ENCODE measurements at places on chromosomes 4 and X.

DNA sequence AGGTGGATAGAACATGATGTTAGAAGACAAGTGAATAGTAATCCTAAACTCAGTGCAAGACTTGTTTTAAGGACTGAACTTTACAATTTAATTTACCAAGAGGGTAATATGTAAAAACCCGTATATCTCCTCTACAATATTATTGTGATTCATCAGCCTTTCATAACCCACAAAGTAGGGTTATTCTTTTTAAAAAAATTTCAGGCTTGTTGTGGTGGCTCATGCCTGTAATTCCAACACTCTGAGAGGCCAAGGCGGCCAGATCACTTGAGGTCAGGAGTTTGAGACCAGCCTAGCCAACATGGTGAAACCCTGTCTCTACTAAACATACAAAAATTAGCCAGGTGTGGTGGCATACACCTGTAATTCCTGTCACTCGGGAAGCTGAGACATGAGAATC lies 7.2 kb downstream of the IBSP start:
- no peak for DNase-seq

DNA sequence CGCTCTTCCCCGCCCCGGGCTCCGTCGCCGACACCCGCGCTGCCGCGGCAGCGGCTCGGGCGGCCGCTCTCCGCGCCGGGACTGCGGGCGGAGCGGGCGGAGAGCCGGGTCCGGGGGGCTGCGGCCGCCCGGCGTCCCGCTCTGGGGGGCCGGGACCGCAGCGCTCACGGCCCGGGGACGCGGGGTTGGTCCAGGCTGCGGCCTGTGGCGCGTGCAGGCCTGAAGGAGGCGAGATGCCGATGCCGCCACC lies 492 bp downstream of the GALNT7 start:
- DNase-seq: no peak

DNA sequence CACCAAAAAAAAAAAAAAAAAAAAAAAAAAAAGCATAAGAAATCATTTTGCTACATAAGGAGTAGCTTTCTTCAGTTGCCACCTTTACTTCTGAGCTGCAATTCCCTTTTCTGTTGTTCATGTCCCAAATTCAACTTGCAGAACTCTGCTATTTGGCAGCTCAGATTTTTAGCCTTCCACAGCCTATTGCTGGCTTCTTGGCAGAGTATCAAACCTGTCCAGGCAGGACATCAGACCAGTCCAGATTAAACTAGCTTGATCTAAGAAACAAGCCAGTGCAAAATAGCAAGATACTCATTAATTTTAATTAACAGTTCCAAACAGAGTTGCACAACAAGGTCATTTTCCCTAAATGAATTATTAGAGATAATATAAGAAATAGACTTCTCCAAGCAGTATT lies 123.6 kb upstream of the NR3C2 start:
- no peak for DNase-seq

GRCh38 chr4:100240008-100240407 lies 49.7 kb upstream of the DDIT4L start:
- no peak for DNase-seq

- no peak for DNase-seq
These were observed 69.0 kb upstream of the SPANXN1 start for GRCh38 chrX:145178268-145178667.

DNA sequence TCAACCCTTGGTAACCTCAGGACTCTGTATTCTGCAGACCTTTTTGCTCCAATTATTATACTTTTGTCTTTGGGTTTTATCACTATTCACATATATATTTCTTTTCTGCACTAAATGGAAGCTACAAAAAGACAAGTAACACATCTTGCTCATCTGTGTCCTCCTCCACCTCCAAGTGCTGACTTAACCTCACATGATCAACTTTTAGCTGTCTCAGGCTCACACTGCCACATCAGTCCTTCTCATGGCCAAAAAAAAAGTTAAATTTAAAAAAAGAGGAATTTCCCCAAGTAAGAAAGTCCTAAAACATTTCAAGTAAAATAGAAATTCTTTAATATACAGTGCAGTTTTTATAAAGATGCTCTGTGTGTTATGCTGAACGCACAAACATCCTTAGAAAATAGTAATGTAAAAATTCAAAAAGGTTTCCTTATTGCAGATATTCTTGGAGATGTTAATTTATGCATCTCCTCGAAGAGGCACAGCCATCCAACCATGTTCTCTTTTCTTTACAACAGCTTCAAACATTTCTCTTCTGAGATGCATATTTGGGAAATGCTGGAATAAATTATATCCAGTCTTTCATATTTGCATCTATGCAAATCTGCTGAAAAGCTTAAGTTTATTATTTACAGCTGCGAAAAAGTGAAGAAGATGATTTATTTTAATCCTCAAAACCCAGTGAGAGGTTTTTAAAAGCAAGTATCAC lies 37.6 kb downstream of the ARAP2 start:
- no peak for DNase-seq

DNA sequence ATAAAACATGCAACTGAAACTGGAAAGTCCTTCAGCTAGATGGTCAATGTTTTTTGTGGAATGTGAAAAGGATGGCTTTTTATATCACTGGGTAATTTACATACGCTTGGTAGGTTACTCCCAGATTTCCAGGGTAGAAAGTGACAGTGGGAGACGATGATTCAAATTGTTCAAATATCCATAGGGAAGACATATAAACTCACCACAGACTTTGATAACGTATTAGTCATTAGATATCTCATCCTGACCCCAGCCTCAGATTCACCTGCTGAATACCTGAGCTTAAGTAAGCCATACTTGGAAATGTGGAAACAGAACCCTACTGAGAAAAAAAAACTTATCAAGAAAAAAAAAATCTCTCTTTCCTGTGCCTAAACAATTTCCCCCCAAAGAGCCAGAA lies 169.4 kb downstream of the ZNF674 start:
- DNase-seq: no peak

Measured in CD4-positive, alpha-beta T cell treated with Interleukin-6 at 100 ng/mL for 8 hours (primary cell).